ENCODE measurements at places on chromosomes 6 and 20. TPM values are rescaled to one million over a fixed set of nuclear protein-coding genes. Genes with fewer than 3 reads are reported as not detected.

DNA sequence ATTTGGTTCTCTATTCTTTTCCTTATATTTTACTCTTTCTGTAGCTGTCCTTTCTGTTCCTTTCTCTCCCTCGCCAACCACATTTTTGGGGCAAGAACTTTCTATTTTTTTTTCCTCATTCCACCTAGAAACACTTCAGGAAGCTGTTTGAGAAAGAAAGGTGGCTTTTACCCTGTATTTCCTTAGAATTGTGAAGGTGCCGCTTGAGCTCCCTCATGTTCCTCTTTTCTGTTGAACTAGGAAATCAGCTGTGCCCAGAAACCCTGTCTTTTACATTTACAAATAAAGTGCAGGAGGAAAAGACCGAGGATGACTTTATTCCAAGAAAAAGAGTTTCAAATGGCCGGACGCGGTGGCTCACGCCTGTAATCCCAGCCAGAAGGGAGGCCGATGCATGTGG, 38.2 kb downstream of the OR2B2 start:
- DNase-seq, result no peak

DNA sequence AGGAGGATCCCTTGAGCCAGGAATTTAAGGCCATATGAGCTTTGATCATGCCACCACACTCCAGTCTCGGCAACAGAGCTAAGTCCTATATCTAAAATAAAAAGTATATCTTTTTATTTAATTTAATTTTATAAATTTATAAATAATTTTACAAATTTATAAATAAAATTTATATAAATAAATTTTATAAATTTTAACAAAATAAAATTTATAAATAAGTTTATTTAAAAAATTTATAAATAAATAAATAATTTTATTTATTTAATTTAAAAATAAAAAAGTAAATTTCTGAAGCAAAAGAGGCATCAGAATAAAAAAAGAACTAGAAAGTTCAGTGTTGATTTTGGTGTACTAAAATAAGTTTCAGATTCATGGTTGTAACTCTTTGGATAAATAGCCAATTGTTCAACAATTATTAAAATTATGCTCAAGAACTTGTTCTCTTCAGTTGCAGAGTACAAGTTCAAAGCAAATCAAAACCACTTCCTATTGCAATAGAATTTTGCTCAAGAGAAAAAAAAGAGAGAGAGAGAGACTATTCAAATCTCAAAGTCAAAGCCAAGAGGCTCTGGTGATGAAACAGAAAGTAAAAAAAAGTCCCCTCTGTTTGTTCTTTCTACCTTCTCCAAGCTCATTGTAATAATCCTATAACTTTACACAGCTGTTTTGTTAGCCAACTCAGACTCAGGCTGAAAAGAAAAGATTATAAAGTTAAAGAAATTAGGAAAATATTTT, 547.5 kb upstream of the ADGRB3 start:
- no peak for DNase-seq

The NANP gene
- total RNA-seq, result 2.4 TPM

DNA sequence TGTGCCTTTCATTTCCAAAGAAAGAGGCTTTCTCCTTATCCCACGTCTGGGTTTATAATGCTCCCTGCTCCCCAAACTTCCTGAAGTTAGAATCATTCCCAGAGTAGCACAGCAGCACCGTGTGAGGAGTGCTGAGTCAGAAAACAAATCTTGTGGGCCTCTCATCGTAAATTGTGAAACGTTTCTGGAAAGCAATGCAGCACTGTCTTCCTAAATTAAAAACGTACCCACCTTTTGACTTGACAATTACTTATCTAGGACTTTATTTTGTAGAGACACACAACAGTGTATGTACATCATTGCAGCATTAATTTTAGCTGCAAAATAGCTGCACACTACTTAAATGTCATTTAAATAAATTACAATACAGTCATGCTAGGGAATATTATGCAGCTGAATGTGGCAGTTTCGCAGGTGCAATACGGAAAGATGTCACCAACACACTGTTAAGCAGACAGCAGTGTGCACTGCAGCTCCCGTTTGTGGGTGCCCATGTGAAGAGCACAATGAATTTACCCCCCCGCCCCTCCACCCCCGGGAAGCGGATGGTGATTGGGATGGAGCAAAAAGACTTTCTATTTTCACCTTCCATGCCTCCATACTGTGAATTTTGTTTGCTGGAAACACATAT, 30.8 kb downstream of the RRBP1 start:
- DNase-seq, result no peak

The OR2H2 gene
- not detected for total RNA-seq

The ULBP3 gene
- total RNA-seq, result 11.1 TPM

Measured in bronchial epithelial cell (primary cell).